ENCODE measurements at places on chromosomes 7 and 10. TPM values are rescaled to one million over a fixed set of nuclear protein-coding genes. Genes with fewer than 3 reads are reported as not detected.

CHRM2 gene
- 26.4 TPM for total RNA-seq

DNA sequence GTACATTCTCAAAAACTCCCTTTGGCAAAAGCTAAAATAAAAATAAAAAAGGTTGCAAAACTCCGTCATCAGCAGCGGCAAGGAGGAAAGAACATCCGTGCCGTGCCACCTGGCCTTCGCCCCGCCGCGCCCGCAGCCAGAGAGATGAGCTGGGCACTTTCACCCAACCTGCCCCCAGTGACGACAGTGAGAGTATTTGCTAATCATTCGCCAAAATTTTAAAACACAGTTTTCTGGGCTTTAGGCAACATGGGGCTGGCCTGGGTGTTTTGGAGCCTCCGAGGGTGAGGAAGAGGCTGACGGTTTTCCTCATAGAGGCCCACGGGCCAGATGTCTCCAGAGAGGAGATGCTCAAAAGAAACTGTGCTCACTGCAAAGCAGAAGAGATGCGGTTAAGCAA lies 128.2 kb downstream of the PRKAG2 start:
- no peak for DNase-seq

GRCh38 chr7:39073432-39073831 lies 95.7 kb downstream of the POU6F2 start:
- DNase-seq = no peak

HERPUD2 gene
- 11.4 TPM for total RNA-seq

DNA sequence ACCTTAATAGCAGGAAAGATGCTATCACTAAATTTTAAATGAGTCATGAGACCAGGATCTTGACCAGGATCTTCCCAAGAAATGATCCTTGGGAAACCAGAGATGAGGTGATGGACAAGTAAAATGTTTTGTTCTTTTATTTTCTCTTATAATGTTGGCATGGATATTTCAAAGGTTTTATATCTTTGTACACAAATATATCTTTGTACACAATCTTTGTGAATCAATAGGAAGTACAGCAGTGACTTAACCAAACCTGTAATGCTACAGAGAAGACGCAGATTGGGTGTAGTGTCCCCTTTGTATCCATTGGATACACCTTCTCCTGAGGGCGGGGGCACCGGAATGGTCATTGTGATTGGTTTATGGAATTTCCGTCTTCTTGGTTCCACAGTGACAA lies 180.1 kb upstream of the CCDC6 start:
- DNase-seq = no peak

GRCh38 chr10:60203993-60204618 lies 185.6 kb downstream of the ANK3 start:
- peak; percentile 75 for DNase-seq

DNA sequence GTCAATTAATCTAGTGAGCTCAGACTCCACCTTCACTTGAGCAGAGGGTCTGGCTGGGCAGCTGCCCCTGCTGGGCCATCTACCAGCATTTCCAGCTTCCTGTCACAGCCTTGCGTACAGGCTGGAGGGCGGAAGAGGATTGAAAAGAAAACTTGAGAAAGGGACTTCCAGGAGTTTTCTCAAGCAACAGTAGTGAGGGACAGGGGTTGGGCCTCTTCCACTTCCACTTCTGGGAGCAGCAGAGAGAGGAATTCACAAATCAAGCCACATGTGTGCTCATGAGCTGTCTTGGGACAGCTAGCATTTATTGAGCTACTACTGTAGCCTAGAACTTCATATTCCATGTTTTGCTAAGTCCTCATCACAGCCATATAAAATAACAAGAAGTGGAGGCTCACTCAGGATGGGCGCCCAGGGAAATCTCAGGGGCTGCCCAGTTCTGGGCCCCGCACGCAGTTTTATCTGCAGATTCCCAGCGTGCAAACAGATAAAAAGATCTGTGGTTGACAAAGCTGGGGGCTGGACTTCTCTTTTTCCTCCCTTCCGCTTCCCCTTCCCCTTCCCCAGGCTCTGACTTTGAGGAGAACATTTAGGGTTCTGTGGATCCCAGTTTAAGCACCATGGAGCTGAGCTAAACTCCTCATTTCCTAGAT lies 135.8 kb downstream of the RGS10 start:
- no peak for DNase-seq

C10orf53 gene
- not detected for total RNA-seq

EIF3B gene
- total RNA-seq = 150 TPM

- DNase-seq = no peak
Observed at GRCh38 chr7:150405584-150406311, 26.6 kb downstream of the ZNF775 start.

DNA sequence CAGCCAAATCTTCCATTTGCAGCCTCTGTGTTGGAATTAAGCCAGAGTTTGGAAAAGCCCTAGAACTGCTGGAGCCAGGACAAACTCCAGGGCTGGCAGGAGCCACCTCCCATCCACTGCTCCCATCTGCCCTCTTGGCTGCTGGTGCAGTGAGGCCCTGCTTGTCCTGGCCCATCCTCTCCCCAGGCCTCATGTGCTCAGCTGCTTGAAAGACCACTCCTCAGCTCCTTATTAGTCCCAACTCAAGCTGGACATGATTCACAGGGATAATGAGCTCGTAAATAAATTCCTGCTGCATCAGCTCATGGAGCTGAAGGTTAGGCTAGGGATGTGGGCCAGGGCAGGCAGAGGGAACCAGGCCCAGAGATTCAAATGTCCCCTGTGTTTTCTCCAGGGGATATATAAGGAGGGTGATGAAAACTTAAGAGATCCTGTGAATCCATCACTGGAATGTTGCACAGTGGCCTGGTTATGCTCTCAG lies 282.8 kb downstream of the RPS24 start:
- peak; percentile 75 for DNase-seq

- DNase-seq = no peak
Observed at GRCh38 chr10:111473361-111473760, 396.5 kb downstream of the ADRA2A start.

DNA sequence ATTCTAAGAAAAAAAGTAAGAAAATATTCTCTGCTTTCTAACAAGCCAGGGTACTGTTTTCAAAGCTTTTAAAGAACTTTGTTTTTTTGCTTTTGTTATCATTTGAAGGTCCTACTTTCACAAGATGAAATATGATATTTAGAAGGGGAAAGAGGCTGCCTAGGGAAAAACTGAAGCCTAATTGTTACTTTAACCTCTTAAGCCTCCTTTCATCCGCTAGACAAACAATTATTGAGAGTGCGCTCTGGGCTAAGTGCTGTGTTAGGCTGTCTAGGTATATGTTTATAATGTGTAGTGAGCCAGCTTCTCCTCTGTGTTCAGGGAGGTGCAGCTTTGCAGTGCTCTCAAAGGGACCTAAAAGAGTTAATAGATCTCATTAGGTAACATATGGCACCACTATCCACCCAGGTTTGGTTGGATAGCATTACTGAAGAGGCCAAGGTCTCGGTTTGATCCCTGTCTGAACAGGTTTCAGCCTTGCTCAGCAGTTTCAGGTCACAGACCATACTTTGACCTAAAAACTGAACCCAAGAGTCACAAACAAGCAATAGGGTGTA lies 17.9 kb downstream of the PDK4 start:
- no peak for DNase-seq

FAM131B gene
- 3.2 TPM for total RNA-seq

DNA sequence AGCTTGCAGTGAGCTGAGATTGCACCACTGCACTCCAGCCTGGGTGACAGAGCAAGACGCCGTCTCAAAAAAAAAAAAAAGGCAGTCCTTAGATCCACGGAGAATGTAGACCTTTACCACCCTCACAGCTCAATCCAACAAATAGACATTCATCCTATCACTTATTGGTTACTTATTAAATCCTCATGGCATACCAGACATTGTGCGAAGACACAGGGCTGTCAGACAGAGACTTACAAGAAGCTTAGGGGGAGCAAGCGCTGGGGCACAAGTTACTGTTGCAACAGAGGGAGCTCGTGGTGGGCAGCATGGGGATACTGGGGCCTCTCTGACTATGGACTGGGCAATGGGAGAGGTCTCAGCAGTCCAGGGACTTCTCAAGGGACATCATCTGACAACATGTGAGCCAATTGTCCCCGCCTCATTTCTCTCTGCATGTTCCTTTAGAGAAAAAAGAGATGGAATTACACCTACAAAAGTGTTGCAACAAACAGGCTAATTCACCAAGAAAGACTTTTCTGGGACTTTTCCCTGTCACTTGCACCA lies 82.8 kb upstream of the TNS3 start:
- no peak for DNase-seq

GRCh38 chr7:2566348-2566889 lies 7.6 kb downstream of the IQCE start:
- DNase-seq = no peak

DNA sequence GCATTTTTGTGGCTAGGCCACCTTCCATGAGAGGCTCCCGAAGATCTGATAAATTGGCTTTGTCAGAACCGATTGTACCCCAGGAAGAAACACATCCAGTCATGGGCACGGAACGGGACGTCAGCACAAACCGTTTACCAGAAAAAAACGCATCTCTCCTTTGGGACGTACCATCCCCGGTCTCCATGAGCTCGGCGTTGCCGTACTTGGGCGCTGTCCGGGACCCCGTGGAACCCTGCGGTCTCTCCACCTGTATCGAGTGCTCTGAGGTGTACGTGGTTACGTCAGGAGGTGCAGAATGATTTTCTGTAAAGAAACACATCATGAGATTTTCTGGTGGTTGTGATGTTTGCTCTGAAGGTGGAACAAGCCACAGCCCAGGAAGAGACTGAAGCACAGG lies 270.6 kb downstream of the DIP2C start:
- DNase-seq = no peak

GRCh38 chr10:4939224-4940072 lies 23.8 kb upstream of the AKR1C1 start:
- DNase-seq = peak; percentile 58

DNA sequence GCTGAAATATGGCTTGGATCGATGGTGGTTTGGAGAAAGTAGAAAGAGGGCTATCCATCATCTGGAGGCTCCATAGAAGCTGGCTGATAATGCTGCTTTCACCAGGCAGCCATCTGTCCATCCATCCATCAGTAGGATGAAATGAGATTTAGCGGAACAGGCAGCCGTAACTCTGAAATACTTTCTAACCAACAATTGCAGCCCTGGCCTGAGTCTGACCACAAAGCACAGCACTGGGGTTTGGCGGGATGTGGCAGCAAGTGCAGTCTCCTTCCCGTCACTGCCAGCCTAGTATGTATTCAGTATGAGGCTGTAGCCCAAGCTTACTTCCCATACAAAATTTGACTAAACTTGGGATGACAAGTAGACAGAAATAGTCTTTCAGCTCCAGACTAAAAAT lies 38.0 kb downstream of the R3HCC1L start:
- DNase-seq = no peak

- DNase-seq = peak; percentile 89
Observed at GRCh38 chr10:24333736-24334135, 124.8 kb downstream of the KIAA1217 start.

EIF5AL1 gene
- 1.5 TPM for total RNA-seq

DNA sequence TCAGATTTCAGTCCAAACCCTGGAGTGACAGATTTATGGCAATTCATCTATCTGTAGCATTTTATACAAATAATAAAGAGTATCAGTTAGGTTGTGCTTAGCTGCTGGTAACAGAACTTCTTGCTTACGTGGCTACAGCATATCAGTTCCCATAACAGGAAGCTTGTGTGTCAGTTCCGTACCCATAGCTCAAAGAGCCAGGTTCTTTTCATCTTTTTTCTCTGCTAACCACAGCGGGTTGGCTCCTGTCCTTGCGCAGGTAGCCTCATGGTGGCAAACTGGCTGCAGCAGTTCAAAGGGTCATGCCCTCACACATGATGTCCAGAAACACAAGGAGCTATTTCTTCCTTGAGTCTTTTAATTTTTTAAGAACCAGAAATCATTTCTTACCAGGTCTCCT lies 1041.8 kb downstream of the GATA3 start:
- DNase-seq = no peak

- peak; percentile 78 for DNase-seq
Observed at GRCh38 chr10:35025916-35026315, 64.2 kb downstream of the CUL2 start.

DNA sequence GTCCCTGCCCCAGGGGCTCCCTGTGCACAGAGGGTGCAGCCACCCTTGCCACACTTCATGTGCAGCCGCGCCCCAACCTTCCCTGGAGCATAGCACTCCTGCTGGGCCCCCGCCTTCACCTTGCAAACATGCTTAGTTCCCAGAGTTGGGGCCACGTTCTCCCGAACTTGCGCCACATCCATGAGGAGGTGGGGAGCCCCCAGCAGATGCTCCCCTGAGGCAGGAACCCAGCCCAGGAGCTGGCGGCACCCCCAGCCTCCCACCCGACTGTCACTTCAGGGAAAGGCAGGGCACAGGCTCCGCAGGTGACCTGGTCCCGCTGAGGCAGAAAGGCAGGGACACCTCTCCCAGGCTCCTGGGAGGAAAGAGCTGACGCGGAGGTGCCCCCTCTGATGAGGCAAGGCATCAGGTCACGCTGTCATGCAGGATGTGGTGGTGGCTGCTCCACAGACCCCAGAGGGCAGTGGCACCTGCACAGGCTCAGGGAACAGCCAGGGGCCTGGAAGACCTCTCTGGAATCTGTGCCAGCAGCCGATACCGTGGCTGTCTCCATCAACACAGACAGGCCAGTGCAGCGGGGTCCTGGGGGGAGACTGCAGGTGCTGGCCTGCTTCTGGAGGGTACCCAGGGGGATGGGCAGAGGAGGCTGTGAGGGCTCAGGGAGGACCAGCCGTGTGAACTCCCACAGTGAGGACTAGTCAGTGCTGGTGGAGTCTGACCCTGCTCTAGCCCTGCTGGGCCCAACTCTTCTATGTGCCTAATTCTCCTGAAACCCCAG lies 221.3 kb downstream of the MAD1L1 start:
- no peak for DNase-seq

DNA sequence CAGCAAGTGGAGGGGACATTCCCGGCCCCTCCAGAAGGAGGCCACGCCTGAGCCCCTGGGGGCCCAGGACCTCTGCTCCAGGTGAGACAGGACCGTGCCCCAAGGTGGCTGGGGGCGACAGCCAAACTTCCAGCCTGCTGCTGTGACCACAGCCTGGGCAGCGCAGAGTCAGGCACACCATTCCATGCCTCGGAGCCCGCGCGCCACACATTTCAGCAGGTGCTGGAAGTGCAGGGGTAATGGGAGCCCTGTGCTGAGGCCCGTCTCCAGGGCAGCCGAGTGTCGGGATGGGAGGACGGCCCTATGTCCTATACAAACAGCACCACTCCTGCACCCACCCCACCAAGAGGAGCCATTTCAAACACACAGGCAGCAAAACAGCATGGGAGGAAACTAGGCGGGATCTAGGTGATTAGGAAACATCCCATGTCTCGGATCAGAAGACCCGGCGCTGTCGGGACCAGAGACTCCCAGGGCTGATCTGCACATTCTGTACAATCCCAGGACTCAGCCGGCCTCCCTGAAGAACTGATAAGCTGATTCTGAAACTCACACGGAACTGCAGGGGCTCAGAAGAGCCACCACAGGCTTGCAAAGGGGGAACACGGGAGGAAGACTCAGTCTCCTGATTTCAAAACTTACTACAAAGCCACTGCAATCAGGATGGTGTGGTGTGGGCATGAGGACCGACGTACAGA lies 272.3 kb downstream of the ELFN1 start:
- DNase-seq = no peak

GRCh38 chr7:582081-582835 lies 62.6 kb upstream of the PDGFA start:
- DNase-seq = no peak

- DNase-seq = peak; percentile 65
Observed at GRCh38 chr7:144027070-144027469, 21.7 kb upstream of the OR2A5 start.

DCLRE1A gene
- 10.9 TPM for total RNA-seq

All from fibroblast of the aortic adventitia (primary cell).